Gastrocnemius medialis (tissue), 4 donors: ENCODE measurements at places on chromosomes 2 and 18. TPM values are rescaled to one million over a fixed set of nuclear protein-coding genes. Genes with fewer than 3 reads are reported as not detected.

Gene DNER
- 1.7 TPM for total RNA-seq

Gene ANKRD30BL
- total RNA-seq = not detected

GRCh38 chr18:5452943-5453443 lies 90.8 kb downstream of the EPB41L3 start:
- no peaks in the 10 kb centered on the region for H3K4me1 ChIP-seq
- H3K27ac ChIP-seq = no peak overlapping the region
- DNase-seq = no peak
- H3K27me3 ChIP-seq = no peaks in the 10 kb centered on the region

GRCh38 chr2:197181491-197181890 lies 129.1 kb downstream of the ANKRD44 start:
- no peak overlapping the region for H3K4me3 ChIP-seq
- H3K27ac ChIP-seq = no peak overlapping the region
- DNase-seq = no peak
- H3K36me3 ChIP-seq = no peaks in the 10 kb centered on the region
- no peaks in the 10 kb centered on the region for H3K27me3 ChIP-seq

Gene CCDC74A
- total RNA-seq = 0.36 TPM

Gene SP140
- total RNA-seq = not detected

Gene RNPEPL1
- 90.0 TPM for total RNA-seq

- DNase-seq = no peak
- H3K36me3 ChIP-seq = no peaks in the 10 kb centered on the region
- peak overlapping the region; percentile 100 for H3K27ac ChIP-seq
- no peaks in the 10 kb centered on the region for H3K27me3 ChIP-seq
- peaks cover 98% of the 10 kb centered on the region for H3K4me1 ChIP-seq
Observed at GRCh38 chr2:127101048-127101611, 5.8 kb downstream of the BIN1 start.

GRCh38 chr2:137091704-137092103 lies 326.4 kb downstream of the THSD7B start:
- no peak overlapping the region for H3K27ac ChIP-seq
- H3K27me3 ChIP-seq = no peaks in the 10 kb centered on the region
- DNase-seq = no peak
- no peaks in the 10 kb centered on the region for H3K4me1 ChIP-seq
- H3K36me3 ChIP-seq = no peaks in the 10 kb centered on the region
- no peak overlapping the region for H3K4me3 ChIP-seq
